Osteoblast (primary cell): ENCODE measurements at places on chromosomes 7 and 10. TPM values are rescaled to one million over a fixed set of nuclear protein-coding genes. Genes with fewer than 3 reads are reported as not detected.

The TSPAN33 gene
- total RNA-seq, result under 0.01 and 0.36 TPM in 2 replicates

The ACHE gene
- total RNA-seq, result under 0.01 TPM in 2 replicates

The OR9A2 gene
- not detected in 2 replicates for total RNA-seq

The LZTS2 gene
- total RNA-seq, result 117 and 127 TPM in 2 replicates

The TLL2 gene
- total RNA-seq, result under 0.01 and 0.36 TPM in 2 replicates

The AZGP1 gene
- not detected in 2 replicates for total RNA-seq

The MMP21 gene
- total RNA-seq, result not detected in 2 replicates

The CDHR3 gene
- total RNA-seq, result 6.5 and 8.3 TPM in 2 replicates

The CCDC3 gene
- 0.29 and 0.72 TPM in 2 replicates for total RNA-seq

The BEND7 gene
- total RNA-seq, result 9.0 and 10.6 TPM in 2 replicates

The STK31 gene
- total RNA-seq, result under 0.01 TPM in 1 of 2 replicates, not detected in the other

The NPC1L1 gene
- not detected in 2 replicates for total RNA-seq

The ZPBP gene
- total RNA-seq, result not detected in 2 replicates

The GCK gene
- not detected in 2 replicates for total RNA-seq
